ENCODE measurements at places on chromosomes 16 and 17.

- DNase-seq = no peak
Measured at GRCh38 chr16:57007530-57007929, 18.2 kb downstream of the NLRC5 start.

- DNase-seq = no peak
Measured at GRCh38 chr16:67528870-67529581, 397 bp downstream of the RIPOR1 start.

- no peak for DNase-seq
Measured at GRCh38 chr17:21296097-21297025, 11.8 kb downstream of the MAP2K3 start.

DNA sequence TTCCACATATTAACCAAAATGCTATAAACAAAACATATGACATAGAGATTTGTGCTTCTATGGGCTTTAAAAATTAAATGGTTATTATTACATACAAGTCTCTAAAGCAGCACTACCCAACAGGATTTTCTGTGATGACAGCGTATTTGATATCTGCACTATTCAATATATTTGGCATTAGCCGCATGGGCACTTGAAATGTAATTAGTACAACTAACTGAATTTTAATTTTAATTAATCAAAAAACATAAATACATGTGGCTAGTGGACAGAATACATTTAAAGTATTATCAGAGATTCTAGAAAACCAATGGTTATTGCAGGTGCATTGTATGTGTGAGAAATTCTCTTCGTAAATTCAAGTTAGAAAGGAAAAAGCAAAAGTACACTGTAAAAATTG is 45.9 kb downstream of the BRIP1 start:
- no peak for DNase-seq

DNA sequence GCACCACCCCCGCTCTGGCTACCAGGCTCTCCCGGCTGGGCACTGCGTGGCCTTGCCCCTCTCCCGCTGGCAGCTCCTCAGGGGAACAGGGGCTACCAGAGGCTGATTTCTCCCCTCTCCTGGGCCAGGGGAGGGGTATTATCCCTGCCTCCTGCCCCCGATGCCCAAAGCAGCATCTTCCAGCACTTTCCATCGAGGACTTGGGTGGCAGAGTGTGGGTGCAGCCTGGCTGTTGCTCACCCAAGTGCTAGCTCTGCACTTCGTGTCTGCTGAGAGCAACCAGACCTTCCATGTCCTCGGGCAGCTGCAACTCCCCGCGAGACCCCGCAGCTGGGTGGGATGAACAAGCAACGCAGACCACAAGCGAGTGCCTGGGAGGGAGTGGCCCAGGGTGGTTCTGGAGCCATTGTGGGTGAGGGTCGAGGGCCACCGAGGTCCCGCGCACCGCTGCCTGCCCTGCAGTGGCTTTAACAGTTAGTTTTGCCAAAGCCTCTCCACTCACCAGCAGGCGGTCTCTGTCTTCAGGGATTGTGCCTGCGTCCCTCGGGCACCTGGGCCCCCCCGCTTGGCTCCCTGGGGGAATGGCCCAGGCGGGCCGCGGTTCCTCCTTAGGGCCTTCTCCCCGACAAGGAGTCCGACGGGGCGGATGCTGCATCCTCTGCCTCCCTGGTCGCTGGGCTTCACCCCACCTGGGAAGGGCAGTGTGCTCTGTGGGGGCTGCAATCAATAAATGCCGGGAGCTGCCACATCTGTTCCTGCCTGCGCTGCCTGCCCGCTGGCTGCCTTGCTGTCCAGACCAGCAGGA is 8.4 kb downstream of the SLC25A10 start:
- DNase-seq = no peak

- DNase-seq = no peak
Measured at GRCh38 chr16:2860826-2861567, 3.0 kb upstream of the PRSS22 start.

GRCh38 chr17:16005636-16006035 is 6.0 kb downstream of the TTC19 start:
- no peak for DNase-seq

DNA sequence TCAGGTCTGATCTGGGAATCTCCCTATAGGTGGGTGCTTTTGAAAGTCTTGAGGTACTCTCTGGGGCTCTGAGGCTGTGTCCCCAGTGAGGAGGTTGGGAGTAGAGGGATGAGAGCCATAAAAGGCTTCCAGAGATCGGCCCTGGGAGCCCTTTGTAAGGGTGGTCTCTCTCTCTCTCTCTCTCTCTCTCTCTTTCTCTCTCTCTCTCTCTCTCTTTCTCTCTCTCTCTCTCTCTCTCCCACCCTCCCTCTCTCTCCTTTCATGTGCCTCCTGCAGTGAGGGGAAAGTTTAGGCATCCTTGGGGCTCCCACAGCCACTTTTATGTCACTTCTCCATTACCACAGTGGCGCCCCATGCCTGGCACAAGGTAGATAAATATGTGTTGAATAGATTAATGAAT is 271.3 kb upstream of the N4BP1 start:
- DNase-seq = no peak

DNA sequence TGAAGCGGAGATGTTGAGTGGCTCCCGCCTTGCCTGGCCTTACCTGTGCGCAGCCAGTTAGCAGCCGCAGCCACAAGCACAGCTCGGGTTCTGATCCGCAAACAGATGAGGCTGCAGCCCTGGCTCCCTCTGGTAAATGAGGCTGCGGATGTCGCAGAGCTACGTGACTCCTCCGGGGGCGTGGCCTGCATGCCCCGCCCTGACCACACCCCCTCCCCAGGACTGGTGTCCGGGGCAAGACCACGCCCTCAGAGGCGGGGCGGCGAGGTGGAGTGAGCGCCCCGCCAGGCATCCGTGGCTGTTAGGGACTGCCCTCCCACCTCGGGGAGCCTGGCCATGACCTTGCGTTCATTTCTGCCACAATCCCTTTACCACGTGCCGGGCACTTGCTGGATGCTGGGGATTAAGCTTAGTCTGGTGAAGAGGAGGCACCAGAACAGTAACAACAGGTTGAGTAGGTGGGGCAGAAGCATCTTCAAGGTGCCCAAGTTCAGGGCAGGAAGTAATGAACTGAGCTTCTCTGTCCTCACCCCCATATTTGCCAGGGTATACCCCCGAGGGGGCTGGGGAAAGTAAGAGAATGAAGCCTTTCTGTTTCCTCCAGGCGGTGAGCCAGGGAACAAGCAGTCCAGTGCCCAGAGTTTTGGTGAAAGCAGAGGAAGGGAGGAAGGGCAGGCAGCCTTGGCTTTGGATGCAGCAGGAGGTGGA is at the start of gene ALDOC:
TSS of gene ALDOC (minus strand) at position 138 of the 708 bp plus-strand sequence. CDS start 1,363 bp downstream, outside the sequence.
- DNase-seq = peak; percentile 99
